Stimulated activated CD4-positive, alpha-beta T cell treated with anti-CD3 and anti-CD28 coated beads, TNF-alpha, amount 100 ng/mL, for 24 hours (primary cell): ENCODE measurements at places on chromosomes 7 and 10.

DNA sequence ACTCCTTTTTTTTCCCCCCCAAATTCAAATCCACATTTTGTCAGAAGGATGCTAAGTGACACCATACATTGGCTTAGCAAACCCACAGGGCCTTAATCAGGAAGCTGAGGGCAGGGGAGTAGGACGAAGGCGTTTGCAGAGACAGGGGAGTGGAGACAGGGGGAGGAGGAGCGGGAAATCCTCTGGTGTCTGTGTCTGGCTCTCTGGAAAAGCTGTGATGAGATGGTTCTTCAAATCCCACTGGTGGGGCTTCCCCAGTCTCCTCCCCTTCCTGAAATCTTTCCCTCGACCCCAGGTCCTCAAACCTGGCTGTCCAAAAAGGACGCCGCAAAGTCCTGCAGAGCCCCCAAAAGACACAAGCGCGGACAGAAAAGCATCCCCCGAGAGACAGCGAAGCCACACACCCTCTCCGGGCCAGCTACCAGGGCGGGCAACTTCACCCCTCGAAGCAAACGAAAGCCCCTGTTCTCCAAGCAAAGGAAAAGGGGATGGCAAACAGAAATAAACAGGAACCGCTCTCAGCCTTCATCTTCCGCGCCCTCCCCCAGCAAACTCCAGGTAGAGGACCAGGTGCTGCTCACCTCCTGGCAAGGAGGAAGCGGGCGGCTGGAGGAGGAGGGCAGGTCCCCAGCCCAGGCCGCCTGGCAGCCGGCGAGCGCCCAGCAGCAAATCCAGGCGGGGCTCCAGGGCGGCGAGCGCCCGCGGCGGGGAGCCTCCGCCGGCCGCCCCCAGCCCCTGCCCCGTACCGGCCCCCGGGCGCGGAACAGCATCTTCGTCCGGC lies 520 bp downstream of the ELAPOR2 start:
- DNase-seq, result no peak

DNA sequence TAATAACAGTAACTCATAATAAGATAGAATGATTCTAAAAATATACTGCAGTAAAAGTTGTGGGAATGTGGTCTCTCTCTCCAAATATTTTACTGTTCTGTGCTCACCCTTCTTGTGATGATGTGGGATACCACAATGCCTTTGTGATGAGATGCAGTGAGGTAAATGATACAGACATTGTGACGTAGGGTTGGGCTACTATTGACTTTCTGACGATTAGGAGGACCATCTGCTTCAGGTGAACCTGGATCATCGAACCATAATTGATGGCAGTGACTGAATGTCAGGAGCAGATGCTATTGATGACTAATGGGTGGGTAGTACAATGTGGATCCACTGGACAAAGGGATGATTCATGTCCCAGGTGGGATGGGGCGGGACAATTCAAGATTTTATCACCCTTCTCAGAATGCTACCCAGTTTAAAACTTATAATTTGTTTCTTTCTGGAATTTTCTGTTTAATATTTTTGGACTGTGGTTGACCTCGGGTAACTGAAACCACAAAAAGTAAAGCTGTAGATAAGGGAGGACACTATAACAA lies 73.9 kb upstream of the ARMC3 start:
- DNase-seq, result no peak

- DNase-seq, result no peak
Observed at GRCh38 chr7:37536706-37537105, 88.0 kb upstream of the ELMO1 start.

GRCh38 chr10:21161647-21162046 lies 264.5 kb upstream of the NEBL start:
- no peak for DNase-seq

GRCh38 chr10:93039721-93040120 lies 20.9 kb upstream of the CYP26C1 start:
- no peak for DNase-seq
